ENCODE measurements at places on chromosomes 3 and 15.

GRCh38 chr3:30855400-30856292, 38.8 kb downstream of the GADL1 start:
- DNase-seq = no peak

DNA sequence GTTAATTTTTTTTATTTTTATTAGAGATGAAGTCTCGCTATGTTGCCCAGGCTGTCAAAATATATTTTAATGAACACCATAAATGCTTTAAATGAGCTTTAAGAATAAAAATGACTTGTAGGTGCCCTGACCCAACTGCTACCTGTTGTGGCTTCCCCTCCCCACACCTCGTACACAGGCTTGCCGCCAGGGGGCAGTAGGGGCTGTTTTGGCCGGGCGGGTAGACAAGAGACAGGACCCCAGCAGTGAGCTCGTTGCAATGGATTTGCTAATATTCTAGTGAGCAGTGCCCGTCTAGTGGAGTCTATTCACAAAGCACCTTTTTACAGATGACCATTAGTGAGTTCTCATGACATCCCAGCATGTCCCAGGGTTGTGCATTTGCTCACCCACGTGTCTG, 418.1 kb downstream of the OCA2 start:
- DNase-seq = no peak

DNA sequence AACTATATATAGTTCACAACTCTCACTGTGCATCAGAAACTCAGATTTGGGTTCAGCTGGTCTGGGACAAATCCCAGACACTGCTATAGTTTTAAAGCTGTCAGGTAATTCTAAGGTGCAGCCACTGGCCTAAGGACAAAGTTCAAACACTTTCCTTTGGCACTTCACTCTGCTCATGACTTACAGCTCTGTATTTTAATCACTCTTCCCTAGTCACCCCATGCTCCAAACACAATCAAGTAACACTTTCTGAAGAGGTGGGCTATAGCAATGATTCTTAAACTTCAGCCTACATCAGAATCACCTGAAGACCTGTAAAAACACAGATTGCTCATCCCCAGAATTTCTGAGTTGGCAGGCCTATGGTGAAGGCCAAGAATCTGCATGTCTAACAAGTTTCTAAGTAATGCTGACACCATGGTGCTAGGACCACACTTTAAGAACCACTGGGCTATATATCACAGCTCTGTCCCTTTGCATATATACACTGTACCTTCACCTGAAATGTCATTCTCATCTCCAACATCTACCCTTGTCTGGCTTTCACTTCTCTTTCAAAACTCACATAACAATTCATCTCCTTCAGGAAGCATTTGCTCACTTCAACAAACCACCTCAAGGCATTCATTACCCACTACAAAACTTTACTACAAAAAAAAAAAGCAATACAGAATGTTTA, 21.4 kb downstream of the STAG1 start:
- DNase-seq = no peak

DNA sequence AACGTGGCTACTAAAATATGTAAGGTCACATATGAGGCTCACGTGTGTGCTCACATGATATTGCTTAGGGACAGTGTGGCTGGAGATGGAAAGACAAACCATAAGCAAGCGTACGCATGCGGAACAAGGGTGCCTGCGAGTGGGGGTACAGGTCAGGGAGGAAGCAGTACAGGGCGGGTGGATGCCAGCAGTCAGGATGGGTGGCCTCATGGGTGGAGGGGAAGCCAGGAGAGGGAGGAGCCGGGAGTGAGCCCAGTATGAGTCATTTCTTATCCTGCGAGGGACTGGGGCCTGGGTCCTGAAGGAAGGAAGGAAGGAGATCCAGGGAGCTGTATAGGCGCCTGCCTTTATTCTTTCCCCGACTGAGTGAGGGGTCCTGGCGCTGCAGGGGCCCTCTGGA, 42.0 kb upstream of the CGNL1 start:
- peak; percentile 31 for DNase-seq

DNA sequence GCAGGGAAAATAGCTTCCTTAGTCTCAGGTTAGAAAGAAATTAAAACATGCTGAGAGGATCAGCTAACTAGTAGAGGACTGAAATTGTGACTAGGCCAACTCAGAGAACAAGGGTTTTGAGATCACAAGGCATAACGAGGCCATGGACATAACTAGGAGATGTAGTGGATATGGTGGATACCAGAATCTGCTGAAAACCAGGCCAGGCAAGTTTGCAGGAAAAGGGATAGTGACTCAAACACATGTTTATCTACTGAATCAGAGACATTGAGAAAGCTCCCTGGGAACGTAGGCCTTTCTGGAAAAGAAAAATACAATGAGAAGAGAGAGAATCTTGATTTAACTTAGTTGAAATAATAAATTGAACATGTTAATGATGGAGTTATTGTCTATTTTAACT, 326.5 kb upstream of the GBE1 start:
- peak; percentile 67 for DNase-seq

DNA sequence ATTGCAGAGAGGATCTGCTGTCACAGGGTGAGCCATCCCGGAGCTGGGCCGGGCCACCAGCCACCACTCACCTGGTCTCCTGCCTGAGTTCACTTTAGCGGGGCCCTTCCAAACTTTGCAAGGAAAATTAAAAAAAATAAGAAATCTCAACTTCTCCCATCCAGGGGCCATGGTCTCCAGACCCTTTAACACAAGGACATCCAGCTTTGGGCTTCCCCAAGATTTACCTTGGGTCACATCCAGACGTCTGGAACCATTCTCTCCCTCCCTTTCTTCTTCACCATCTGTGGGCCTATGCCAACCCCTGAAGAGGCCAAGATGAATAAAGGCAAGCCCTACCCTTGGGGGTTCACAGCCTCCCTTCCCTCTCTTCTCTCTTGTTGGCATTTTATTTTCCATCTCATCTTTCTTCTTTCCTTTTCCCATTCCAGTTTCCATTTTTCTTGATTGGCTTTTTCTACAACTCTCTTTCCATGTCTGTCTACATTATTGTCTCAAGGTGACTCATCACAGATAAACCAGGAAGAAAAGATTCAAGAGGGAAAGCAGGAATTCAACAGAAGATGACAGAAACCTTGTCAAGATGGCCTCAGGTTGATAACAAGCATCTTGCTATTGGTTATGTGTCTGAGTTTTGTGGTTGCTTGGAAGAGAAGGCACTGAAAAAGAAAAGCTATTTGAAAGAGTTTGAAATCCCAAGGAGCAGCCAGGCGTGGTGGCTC, 49.5 kb downstream of the ITGA11 start:
- DNase-seq = peak; percentile 45

DNA sequence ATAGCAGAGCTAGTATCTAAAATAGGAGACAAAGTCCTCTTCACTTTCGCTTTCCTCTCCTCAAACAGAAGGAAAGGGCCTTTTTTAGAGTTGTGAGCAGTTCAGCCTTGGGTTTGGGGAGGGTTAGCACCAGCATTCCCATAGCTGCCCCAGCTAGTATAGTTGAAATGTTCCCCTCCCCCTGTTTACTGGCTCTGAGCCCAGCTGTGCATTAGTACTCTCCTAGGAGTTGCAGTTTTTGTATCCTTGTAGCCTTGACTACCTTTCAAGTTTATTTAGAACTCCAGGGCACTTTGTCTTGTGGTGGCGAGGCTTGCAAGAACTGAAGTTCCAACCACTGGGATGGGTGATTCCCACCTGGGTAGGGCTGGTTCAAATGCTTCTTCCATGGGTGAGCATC, 245.1 kb upstream of the NAALADL2 start:
- no peak for DNase-seq

DNA sequence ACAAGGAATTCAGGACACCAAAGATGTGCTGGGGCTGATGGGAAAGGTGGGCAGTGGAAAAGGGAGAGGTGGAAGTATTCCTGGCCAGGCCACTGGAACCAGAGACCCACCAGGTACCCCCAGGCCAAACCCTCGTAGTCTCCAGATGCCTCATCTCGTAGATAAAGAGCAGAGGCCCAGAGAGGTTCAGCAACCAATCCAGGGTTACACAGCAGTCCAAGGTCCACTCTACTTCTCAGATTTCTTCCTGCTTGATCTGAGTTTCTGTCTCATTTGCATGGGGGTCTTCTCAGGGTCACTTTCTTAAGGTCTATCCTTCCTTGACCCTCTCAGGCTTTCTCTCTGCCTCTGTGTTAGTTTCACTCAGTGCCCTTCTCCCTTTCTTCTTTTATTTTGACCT, 5.1 kb downstream of the TTC21A start:
- no peak for DNase-seq

DNA sequence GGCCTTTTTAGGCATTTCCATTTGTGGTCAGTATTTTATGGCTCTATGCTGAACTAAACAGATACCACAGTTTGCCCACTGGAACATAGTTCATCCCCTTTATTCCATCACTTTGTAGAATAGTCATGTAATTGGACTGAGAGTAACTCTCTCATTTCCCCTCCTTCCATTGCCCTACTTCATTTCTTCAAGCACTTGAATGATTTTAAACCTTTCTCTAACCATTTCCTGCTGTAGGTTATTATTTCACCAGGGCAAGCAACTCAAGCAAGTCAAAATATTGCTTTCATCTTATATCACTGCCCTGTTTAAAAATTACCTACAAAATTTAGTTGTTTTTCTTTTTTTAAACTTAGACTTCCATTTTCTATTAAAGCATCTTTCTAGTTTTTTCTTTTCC, 177.0 kb downstream of the RAP2B start:
- no peak for DNase-seq

GRCh38 chr15:48702569-48703236, 57.2 kb upstream of the FBN1 start:
- DNase-seq = no peak

GRCh38 chr3:87997298-87997697, 61.5 kb downstream of the CGGBP1 start:
- DNase-seq = no peak

- DNase-seq = peak; percentile 56
Measured at GRCh38 chr3:94416768-94417167, 353.9 kb downstream of the NSUN3 start.

GRCh38 chr15:97566961-97567360, 393.5 kb upstream of the ARRDC4 start:
- DNase-seq = no peak

DNA sequence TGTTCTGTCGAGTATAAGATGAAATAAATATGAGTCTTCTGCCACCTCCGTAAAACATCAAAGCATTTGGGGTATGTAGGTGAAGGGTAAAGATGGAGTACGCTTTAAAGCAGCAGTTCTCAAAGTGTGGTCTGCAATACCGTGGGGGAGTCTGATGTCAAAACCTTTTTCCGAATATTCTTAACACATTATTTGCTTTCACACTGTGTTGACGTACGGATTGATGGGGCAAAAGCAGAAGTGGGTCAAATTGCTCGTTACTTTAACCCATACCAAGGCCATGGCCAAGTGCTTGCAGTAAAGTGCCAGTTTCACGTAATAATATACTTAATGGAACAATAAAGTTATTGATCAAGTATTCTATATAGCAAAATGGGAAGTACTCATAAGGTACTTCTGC, 36.3 kb downstream of the PAK2 start:
- DNase-seq = no peak

- DNase-seq = peak; percentile 63
Measured at GRCh38 chr15:74616366-74616939, 817 bp downstream of the CLK3 start.

DNA sequence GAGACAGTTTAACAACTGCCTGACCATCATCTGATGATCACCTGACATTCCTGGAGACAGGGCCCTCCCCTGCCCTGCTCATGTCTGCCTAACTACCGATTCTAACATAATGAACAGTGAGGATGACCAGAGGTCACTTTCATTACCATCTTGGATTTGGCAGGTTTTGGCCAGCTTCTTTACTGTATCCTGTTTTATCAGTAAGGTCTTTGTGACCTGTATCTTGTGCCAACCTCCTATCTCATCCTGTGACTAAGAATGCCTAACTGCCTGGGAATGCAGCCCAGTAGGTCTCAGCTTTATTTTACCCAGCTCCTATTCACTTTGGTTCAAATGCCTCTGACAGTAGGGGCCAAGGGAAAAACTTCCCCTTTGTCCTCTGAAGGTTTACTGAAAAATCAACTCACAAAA, 40.2 kb downstream of the METTL6 start:
- peak; percentile 27 for DNase-seq

- DNase-seq = peak; percentile 22
Measured at GRCh38 chr3:159077860-159078259, 276.0 kb downstream of the MFSD1 start.

GRCh38 chr15:40536501-40536900, 28.3 kb downstream of the CCDC32 start:
- DNase-seq = peak; percentile 81

- peak; percentile 54 for DNase-seq
Measured at GRCh38 chr15:52039925-52040781, 21.1 kb downstream of the MAPK6 start.

DNA sequence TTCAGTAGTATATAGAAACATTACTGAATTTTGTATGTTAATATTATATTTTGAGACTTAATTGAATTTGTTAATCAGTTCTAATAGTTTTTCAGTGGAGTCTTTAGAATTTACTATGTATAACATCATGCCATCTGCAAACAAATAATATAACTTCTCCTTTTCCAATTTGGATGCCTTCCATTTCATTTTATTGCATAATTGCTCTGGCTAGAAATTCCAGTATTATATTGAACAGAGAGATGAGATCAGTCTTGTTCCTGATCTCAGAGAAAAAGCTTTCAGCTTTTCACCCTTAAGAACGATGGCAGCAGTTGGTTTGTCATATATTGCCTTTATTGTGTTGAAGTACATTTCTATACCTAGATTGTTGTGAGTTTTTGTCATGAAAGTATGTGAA, 40.4 kb downstream of the OR4F15 start:
- peak; percentile 17 for DNase-seq

GRCh38 chr3:33392703-33393125, 47.5 kb downstream of the UBP1 start:
- DNase-seq = peak; percentile 93

DNA sequence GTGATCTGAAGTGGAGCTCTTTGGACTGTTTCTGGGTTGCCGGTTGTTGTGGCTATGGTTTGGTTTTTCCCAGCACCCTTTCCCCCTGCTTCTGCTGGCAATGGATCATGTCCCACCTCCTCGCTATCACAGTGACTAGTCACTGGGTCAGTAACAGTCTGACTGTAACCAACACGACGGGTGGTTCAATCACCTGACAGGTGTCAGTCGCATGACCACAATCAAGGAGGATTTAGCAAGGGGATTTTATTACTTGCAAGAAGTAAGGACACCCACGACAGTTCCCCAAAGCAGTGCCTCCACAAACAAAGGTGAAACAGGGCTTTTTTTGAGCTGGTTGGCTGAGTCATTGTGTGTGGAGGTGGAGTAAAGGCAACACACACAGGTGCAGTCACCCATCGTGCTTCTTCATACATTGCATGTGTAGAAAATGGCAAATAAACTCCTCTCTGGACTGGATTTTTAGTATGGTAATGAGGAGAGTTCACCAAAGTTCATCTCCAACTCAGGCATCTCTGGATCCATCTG, 58.8 kb upstream of the FAM3D start:
- DNase-seq = no peak

GRCh38 chr15:28096670-28097431, 2.3 kb downstream of the OCA2 start:
- no peak for DNase-seq

DNA sequence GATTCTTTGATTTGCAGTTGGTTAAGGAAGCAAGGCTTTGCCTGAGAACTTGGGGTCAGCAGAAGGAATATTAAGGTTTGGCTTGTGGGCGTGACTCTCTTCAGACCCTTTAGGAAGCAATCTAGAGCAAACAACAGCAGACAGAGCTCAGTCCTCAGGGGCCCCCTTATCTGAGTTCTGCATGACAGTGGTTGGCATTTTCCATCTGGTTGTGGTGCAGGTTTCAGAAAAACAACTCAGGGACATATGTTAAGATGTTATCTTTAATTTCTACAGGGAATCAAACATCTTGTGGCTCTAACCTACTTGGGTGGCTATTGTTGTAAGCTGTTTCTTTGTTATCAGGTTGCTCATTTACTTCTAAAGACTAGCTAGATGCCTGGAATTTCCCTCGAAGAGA, 141.4 kb downstream of the VPS8 start:
- no peak for DNase-seq
